Sciatic nerve (tissue), 2 donors: ENCODE measurements at places on chromosomes 4 and X. TPM values are rescaled to one million over a fixed set of nuclear protein-coding genes. Genes with fewer than 3 reads are reported as not detected.

- DNase-seq, result no peak
Measured at GRCh38 chrX:25555521-25555920, 539.8 kb upstream of the ARX start.

Gene HAND2
- 0.27 TPM for total RNA-seq

DNA sequence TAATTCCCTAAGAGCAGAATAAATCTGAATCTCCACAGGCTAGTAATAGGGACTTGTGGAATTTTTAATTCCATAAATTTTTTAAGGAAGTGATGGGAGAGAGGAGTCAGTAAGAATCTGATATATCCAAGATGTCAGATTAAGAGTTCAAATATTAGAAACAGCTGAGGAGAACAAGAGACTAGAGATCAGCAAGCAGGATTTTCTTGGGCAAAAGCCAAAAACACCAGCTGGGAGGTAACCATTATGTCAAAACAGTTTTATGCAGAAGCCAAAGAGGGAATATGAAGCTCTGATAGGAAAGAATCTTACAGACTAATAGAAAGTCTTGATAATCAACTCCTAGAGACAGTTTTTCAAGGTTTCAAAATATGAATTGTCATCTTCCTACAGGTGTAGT, 72.2 kb upstream of the RBPJ start:
- DNase-seq, result no peak

GRCh38 chr4:181766061-181766548, 477.1 kb upstream of the TENM3 start:
- no peak for DNase-seq
